Stimulated activated memory B cell treated with anti-CD40 and anti-IgM and Interleukin-4, amounts not matched to agents 10 μg/mL and 1 μg/mL and 100 μg/mL, for 72 hours (primary cell): ENCODE measurements at places on chromosomes 12 and 14.
A peak's percentile ranks its signal among the peaks of the same experiment; 100 is the strongest.

- ATAC-seq, result no peak
Observed at GRCh38 chr12:127401536-127401935, 865.4 kb upstream of the TMEM132C start.

DNA sequence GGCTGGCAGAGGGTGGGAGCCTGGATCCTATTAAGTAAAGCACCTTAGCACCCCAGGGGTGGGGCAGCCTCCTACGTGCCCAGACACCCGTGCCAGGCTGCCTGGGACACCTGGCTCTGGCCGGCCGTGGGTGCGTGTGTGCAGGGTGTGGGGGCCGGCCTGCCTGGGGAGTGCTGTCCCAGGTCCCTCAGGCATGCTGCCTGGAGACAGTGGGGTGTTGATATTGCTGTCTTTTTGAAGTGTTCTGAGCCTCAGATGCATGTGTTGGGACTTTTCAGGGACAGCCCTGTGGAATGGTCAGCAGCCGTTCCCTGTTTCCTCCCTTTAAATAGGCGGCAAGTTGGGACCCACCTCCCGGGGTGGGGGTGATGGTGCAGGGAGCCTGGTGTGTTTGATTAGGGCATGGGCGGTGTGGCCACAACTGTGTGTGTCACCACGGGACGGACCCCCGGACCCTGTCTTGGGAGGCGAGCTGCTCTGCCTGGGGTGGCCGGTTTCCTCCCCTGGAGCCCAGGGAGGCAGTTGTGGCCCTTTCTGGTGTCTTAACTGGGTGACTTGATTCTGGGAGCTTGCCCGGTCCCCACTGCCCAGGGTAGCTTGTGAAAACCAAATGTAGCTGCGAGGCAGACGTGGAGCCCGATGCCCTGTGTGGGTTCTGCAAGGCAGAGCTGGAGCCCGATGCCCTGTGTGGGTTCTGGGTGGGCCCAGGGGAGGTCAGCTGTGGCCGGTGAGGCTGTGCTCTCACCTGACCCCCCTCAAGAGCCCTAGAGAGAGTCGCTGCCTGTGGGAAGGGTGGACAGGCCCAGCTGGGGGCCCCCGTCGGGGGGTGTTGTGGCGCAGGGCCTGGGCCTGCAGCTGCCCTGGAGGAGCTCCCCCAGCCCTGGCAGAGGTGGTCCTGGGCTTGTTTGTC is 8.2 kb downstream of the ULK1 start:
- ATAC-seq, result no peak

- ATAC-seq, result no peak
Observed at GRCh38 chr14:99752486-99753121, 40.6 kb upstream of the EML1 start.

- peak; percentile 74 for ATAC-seq
Observed at GRCh38 chr14:102798926-102799325, 21.7 kb downstream of the TRAF3 start.

DNA sequence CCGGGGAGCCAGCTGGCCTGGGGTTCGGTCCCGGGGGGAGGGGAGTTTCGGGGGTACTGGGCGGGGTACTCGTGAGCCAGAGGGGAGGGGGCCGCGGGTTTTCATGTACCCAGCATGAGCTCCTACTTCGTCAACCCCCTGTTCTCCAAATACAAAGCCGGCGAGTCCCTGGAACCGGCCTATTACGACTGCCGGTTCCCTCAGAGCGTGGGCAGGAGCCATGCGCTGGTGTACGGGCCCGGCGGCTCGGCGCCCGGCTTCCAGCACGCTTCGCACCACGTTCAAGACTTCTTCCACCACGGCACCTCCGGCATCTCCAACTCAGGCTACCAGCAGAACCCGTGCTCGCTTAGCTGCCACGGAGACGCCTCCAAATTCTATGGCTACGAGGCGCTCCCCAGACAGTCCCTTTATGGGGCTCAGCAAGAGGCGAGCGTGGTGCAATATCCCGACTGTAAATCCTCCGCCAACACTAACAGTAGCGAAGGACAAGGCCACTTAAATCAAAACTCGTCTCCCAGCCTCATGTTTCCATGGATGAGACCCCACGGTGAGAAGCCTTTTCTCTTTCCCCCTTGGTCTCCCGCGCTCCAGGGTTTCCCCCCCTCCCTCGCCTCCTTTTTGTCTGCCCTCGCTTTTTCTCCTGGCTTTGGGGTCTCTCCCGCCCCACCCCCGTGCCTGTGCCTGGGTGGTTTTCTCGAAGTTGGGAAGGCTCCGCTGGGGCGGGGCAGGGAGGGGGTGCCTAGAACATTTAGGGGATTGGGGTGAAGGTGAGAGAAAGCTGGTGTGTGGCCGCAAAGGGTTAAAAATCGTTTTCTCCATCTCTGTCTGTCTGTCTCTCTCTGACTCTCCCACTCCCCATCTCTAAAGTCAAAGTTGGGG is 627 bp downstream of the HOXC8 start:
- no peak for ATAC-seq

DNA sequence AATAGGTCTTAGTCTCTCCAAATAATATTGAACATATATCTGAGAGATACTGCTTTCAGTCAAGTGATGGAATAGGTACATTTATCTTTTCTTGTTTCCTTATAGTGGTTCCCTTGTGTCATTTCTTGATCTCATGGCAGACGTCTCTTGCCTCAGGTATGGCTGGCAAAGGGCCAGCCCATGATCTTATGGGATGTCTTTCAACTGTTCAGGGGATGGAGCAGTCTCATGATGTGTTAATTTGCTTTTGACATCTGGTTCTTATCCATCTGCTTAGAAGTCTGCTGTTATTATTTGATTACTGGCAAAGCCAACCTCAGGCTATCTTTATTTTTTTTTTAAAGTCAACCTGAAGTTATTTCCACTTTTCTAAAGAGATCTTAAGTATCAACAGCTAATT is 262.9 kb downstream of the TMEM117 start:
- ATAC-seq, result no peak

DNA sequence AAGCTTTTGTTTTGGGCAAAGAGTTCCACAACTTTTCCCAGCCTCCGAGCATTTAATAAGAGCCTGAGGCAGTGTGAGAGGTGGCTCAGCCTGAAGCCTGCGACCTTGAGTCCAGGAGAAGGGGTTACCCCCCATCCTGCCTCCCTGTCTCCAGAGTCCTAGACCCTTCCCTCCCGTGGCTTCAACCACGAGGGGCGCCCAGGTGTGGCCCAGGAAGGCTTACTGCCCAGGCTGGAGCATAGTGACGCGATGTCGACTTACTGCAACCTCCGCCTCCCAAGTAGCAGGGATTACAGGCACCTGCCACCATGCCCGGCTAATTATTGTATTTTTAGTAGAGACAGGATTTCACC is 641 bp downstream of the LRRC43 start:
- ATAC-seq, result no peak

DNA sequence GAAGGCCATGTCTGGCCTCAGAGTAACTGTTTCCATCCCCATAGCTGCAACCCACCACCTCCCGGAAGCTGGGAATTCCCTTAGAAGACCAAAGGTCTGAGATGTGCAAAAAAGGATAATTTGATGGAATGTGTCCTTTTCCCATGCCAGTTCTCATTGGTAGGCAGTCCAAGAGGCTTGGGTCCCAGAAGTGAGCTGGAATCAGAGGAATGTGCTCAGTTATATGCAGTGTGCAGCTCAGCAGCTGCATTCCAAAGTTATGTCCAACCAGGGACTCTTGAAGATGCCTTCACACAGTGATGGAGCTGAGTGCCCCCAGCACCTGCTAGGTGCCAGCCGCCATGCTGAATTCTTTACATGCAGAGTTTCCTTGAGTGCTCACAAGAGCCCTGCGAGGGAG is 583.9 kb upstream of the TBX3 start:
- ATAC-seq, result no peak

GRCh38 chr12:57632073-57632957 is 686 bp downstream of the B4GALNT1 start:
- peak; percentile 25 for ATAC-seq

GRCh38 chr14:36215217-36215598 is 38.7 kb upstream of the PTCSC3 start:
- no peak for ATAC-seq

DNA sequence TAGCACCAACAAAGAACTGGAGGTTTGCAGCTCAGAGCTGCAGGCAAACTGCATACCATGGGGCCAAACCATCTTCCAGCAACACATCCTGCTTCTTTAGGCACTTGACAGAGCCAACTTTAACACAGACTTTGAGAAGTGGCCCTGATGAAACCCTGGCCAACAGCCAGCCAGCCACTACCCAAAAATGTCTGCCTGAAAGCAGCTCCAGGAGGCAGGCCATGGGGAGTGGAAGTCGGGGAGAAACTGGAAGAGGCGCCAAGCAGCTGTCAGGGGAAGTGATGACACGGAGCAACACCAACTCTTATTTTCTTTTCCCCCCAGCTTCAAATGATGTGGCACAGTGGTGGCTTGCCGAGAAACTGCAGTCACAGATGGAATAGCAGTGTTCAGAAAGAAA is 110.9 kb upstream of the PLXNC1 start:
- no peak for ATAC-seq

DNA sequence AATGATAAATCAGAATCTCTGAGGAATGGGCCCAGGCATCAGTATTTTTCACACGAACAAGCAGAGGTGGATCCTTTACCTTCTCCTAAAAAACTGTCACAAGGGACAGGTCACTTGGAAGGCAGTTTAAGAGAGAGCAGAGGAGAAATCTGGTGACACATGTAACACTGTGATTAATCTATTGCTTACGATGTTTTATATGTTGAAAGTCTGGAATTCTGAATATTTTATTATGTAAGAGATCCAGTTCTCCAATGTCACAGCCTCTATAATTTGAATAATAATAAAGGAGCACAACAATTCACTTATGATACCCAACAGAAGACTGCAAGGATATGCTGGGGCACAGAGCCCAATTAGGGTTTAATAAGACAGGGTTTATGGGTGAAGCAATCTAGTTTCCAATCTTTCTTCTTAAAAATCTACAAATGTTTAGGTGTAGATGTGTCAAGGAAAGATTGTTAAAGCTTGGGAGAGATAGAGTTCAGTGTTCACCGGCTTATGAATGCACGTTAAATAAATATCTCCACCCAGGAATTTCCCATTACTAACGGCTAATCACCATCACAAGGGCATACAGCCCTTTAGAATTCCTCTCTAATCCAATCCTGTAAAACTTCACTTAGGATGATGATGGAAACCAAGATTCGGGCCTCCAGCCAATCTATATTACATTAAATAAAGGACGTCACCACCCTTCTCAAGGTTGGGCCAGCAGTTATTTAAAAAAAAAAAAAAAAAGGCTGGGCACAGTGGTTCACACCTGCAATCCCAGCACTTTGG is 23.4 kb downstream of the DUSP16 start:
- ATAC-seq, result no peak

DNA sequence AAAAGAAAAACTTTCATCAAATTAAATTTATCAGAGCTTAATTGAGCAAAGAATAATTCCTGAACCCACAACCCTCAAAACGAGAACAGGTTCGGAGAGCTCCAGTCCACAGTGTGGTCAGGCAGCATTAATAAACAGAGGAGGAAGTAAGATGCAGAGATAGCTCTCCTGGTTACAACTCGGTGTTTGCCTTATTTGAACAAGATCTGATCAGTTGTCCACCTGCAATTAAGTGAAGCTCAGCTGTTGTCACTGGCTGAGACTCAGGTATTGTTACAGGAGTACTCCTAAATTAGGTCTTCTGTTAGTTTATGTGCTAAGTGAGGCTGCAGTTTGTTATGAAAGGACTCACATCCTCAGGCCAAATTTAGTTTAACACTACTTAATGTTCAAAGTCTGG is 451.4 kb upstream of the PDE3A start:
- no peak for ATAC-seq

- ATAC-seq, result no peak
Observed at GRCh38 chr12:98022961-98023360, 492.4 kb upstream of the TMPO start.
